ENCODE measurements at places on chromosomes 2 and 18. TPM values are rescaled to one million over a fixed set of nuclear protein-coding genes. Genes with fewer than 3 reads are reported as not detected.

DNA sequence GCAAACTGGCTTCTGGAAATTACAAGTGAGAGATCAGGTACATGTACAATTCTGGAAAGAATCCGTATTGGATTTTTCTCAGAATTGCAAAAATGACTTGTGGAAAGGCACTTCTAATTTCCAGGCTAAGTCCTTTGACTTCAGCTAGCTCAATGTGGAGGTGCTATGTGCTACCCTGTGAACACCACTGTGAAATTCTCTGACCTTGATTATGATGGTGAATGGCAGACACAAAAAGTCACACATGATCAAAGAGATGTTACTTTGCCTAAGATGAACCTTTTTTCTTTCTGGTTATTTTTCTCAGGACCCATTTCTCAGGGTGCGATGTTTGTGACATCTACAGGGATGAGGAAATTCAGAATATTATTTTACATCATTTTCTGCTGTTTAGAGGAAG is 856.6 kb upstream of the VRK2 start:
- no peaks in the 10 kb centered on the region for H3K27me3 ChIP-seq
- no peak overlapping the region for H3K4me3 ChIP-seq
- H3K36me3 ChIP-seq: no peaks in the 10 kb centered on the region
- no peaks in the 10 kb centered on the region for H3K4me1 ChIP-seq

DNA sequence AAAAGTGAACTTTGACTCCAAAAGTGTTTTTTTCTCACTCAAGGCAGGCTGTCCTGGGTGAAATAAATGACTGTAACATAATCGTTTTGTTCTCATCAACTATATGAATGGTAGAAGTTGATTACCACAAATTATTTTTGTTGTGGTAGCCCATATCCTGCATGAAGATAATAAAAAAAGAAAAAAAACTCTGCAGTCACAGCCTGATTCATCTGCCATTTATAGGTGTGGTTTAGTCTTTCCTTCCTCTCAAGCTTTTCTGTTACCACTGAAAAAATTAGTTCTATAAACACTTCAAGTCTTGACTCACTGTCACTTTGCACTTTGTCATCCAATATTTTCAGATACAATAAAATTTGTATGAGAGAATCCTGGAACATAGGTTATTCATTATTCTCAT is 522.0 kb downstream of the PLCL1 start:
- H3K36me3 ChIP-seq: no peaks in the 10 kb centered on the region
- no peak overlapping the region for H3K4me3 ChIP-seq
- peaks cover 3% of the 10 kb centered on the region for H3K27me3 ChIP-seq
- no peak overlapping the region for H3K27ac ChIP-seq
- DNase-seq: peak; percentile 14

DNA sequence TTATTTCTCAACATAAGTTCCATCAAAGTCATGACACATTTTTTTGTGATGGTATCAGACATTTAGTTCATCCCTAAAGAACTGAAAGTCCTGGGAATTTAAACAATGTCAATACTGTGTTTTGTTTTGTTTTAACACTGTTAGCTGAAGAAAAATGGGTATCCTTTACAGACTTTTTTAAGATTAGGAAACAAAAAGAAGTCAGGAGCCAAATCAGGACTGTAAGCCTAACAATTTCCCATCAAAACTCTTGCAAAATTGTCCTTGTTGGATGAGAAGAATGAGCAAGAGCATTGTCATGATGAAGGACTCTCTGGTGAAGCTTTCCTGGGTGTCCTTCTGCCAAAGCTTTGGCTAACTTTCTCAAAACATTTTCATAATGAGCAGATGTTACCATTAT is 69.4 kb downstream of the SRD5A2 start:
- no peak overlapping the region for H3K27ac ChIP-seq
- H3K4me1 ChIP-seq: no peaks in the 10 kb centered on the region
- H3K36me3 ChIP-seq: no peaks in the 10 kb centered on the region
- no peak overlapping the region for H3K4me3 ChIP-seq
- peaks cover 5% of the 10 kb centered on the region for H3K27me3 ChIP-seq

- H3K4me3 ChIP-seq: no peak overlapping the region
- H3K36me3 ChIP-seq: no peaks in the 10 kb centered on the region
- DNase-seq: no peak
- H3K27me3 ChIP-seq: peaks cover 4% of the 10 kb centered on the region
Measured at GRCh38 chr2:128817813-128818212, 499.1 kb upstream of the HS6ST1 start.

GRCh38 chr2:8999102-8999446 is 4.4 kb downstream of the MBOAT2 start:
- H3K4me3 ChIP-seq: no peak overlapping the region
- H3K27ac ChIP-seq: no peak overlapping the region
- no peaks in the 10 kb centered on the region for H3K36me3 ChIP-seq

DNA sequence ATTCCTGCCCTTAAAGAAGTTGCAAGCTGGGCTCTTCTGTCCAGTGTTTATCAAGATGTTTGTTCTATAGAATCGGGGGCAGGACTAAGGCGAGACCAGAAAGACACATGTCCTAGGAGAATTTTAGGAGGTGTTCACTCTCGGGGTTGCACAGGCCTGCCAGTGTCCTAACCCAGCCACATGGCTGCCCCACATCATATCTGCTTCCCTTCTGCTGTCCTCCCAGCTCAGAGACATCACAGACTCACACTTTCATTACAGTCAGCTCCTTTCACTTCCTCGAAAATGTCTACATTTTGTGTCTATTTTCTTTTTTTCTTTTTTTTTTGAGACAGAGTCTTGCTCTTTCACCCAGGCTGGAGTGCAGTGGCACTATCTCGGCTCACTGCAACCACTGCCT is 10.7 kb upstream of the MRO start:
- no peaks in the 10 kb centered on the region for H3K4me1 ChIP-seq
- no peak overlapping the region for H3K4me3 ChIP-seq
- no peaks in the 10 kb centered on the region for H3K36me3 ChIP-seq
- no peak for DNase-seq
- H3K27ac ChIP-seq: no peak overlapping the region
- H3K27me3 ChIP-seq: peaks cover 7% of the 10 kb centered on the region

DNA sequence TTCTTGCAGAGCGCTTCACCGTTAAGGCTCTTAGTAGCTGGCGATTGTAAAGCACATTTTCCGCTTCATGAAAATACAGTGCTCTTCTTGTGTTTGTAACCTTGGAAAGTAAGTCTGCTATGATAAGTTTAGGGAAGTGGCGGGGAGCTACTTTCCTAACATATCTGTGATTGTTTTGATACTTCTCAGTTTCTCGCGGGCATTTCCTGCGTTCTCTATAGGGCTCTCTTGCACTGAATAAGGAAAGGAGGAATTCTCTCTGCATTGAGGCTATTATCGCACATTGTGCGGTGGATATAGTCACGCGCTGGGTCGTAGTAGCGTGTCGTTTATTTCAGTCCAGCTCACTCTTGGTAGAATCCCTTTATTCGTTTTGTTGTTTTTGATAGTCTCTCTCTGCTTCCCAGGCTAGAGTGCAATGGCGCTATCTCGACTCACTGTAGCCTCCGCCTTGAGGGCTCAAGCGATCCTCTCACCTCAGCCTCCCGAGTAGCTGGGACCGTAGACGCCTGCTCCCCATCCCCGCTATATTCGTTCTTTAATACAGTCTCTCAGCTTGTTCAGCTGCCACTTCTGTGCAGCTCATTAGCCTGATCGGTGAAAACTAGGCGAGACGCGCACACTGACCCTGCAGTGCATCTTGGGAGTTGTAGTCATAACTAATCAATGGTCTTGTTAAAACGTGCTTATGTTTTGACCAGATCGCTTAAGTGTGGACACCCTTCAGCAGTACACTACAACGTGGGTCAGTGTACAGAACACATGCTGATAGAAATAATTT is 1.0 kb upstream of the PPP4R3B start:
- H3K4me1 ChIP-seq: peaks cover 60% of the 10 kb centered on the region
- H3K4me3 ChIP-seq: no peak overlapping the region
- H3K27me3 ChIP-seq: no peaks in the 10 kb centered on the region
- DNase-seq: peak; percentile 45
- peaks cover 6% of the 10 kb centered on the region for H3K36me3 ChIP-seq

GRCh38 chr2:223238301-223238700 is 186.3 kb downstream of the KCNE4 start:
- no peaks in the 10 kb centered on the region for H3K4me1 ChIP-seq
- no peak for DNase-seq

DNA sequence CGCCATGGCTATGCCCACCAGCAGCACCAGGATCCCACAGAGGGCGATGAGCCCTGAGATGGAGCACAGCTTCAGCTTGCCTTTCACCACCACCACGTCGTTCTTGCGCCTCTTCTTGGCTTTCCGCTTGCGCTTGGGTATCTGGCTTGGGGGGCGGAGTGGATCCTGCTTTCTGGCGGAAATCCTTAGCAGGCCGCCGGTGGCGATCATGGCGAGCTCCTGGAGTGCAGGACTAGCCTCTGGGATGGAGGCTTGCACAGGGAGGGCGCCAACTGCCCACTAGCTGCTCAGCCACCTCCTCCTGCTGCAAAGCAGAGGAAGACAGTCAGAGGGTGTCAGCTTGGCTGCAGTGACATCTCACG is 3.5 kb downstream of the TMEM200C start:
- peaks cover 14% of the 10 kb centered on the region for H3K4me1 ChIP-seq
- H3K27me3 ChIP-seq: peaks cover 20% of the 10 kb centered on the region
- no peak for DNase-seq
- H3K4me3 ChIP-seq: peak overlapping the region; percentile 47
- no peaks in the 10 kb centered on the region for H3K36me3 ChIP-seq

DNA sequence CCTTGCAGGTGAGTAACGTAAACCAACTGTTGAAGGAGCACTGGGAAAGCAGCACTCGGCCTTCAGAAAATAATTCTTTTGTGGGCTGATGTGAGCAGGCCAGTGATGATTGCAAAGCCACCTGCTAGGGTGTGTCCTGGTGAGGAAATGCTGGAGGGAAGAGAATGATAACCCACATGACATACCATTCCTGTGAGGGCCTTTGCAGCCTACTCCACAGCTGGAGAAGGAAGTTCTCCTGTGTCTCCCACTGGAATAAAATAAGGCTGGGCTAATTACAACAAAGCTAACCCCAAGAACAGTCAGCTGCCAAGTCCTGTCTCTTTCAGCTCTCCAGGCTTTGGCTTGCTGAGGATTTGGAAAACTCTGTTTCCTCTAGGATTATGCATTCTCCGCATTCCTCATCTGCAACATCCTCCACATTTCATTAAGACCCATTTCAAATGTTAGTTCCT is 16.7 kb upstream of the DSG1 start:
- no peaks in the 10 kb centered on the region for H3K36me3 ChIP-seq
- no peak overlapping the region for H3K4me3 ChIP-seq
- H3K4me1 ChIP-seq: no peaks in the 10 kb centered on the region
- peaks cover 3% of the 10 kb centered on the region for H3K27me3 ChIP-seq

DNA sequence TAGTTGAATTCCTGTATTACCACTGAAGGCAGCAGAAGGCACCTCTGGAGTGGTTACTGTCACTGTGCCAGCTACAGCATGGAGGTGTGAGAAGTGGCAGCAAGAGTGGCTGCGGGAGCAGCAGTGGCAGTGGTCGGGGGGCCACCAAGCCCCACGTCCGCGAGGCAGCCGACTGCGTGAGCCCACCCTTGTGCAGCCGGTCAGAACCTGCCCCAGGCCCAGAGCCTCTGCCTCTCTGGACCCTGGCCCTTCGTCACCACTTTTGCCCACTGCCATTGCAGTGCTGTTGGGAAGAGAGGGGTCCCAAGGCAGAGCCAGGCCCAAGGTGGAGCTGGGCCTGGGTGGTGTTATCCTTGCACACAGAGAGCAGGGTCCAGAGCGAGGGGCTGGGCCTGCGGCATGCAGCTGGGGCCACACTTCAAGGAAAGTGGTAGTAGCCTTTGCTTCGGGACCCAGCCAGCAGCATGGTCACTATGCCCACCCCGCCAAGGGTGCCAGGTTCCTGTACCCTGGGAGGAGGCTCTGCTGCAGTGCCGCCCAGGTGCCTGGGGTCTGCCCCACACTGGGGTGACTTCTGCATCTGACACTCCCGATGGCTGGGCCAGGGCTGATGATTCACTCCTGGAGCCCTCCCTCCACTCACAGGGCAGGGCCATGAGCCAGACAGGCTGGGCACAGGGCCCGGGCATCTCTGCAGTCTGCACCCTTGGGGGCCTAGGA is 450.1 kb upstream of the LRATD1 start:
- no peak overlapping the region for H3K27ac ChIP-seq
- H3K4me3 ChIP-seq: no peak overlapping the region
- no peaks in the 10 kb centered on the region for H3K27me3 ChIP-seq
- no peaks in the 10 kb centered on the region for H3K4me1 ChIP-seq
- H3K36me3 ChIP-seq: no peaks in the 10 kb centered on the region

- no peaks in the 10 kb centered on the region for H3K36me3 ChIP-seq
- no peak overlapping the region for H3K4me3 ChIP-seq
- no peaks in the 10 kb centered on the region for H3K4me1 ChIP-seq
- no peak overlapping the region for H3K27ac ChIP-seq
- no peak for DNase-seq
Measured at GRCh38 chr2:148796735-148797512, 78.1 kb upstream of the KIF5C start.

DNA sequence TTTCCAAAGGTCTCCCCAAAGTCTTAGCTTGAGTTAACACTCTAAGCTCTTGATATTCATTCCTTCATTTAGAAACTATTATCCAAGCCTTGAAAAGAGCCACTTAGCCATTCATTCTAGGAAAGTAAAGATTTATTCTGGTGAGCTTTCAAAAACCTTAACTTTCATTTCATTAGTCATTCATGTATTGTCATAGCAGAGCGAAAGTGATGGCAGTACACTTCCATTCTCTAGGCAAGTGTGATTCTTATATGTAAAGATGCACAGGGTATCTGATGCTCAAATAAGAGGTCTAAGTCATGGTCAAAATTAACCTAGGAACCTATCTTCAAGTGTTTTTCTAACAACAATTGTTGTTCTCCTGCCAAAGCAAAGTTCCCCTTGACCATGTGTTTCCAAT is 553.0 kb upstream of the FANCL start:
- no peaks in the 10 kb centered on the region for H3K4me1 ChIP-seq
- no peak for DNase-seq
- H3K27ac ChIP-seq: no peak overlapping the region
- no peaks in the 10 kb centered on the region for H3K27me3 ChIP-seq
- H3K4me3 ChIP-seq: no peak overlapping the region

DNA sequence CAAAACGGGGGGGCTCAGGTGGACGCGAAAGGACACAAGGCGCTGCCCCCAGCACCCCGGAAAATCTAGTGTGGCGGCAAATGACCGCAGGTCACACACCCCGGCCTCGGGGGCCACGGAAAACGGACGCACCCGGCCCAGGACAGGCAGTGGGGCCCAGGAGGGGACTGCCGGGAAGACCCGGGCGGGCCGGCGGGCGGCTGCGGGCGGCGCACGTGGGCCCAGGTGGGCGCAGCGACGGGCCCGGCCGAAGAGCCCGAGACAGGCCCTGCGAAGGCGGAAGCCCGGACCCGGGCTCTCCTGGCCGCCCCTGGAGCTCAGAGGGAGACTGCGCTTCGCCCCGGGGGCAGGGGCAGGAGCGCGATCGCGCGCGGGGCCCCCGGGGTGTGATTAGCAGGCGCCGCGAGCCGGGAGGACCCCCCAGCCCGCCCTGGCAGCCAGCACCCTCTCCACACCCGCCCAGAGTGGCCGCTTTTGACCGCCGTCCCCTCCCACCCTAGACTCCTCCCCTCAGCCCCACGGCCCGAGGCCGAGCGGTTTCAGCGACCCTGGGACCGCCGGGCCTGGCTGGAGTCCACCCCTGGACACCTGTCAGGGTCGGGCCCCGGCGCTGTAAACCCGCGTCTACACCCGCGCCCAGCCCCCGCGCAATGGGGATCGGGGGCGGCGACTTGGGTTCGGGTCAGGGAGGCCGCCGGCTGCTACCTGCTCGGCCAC is 773 bp downstream of the MBP start:
- peaks cover 10% of the 10 kb centered on the region for H3K36me3 ChIP-seq
- H3K27me3 ChIP-seq: peaks cover 39% of the 10 kb centered on the region
- H3K4me3 ChIP-seq: peak overlapping the region; percentile 94
- H3K27ac ChIP-seq: peak overlapping the region; percentile 100
- H3K4me1 ChIP-seq: peaks cover 74% of the 10 kb centered on the region

The ADAM23 gene
- polyA plus RNA-seq: not detected

The RBFA gene
- polyA plus RNA-seq: 7.6 TPM

The APCDD1 gene
- 0.31 TPM for polyA plus RNA-seq

The EGR4 gene
- polyA plus RNA-seq: not detected

The PAX8 gene
- polyA plus RNA-seq: not detected

The PROKR1 gene
- polyA plus RNA-seq: not detected

The WIPF1 gene
- 131 TPM for polyA plus RNA-seq

The IMP4 gene
- polyA plus RNA-seq: 45.3 TPM
